NCI-H1105 (cell line): ENCODE measurements at places on chromosomes 1 and 21.

GRCh38 chr1:112496290-112496689 is 12.5 kb upstream of the WNT2B start:
- no peak for DNase-seq

DNA sequence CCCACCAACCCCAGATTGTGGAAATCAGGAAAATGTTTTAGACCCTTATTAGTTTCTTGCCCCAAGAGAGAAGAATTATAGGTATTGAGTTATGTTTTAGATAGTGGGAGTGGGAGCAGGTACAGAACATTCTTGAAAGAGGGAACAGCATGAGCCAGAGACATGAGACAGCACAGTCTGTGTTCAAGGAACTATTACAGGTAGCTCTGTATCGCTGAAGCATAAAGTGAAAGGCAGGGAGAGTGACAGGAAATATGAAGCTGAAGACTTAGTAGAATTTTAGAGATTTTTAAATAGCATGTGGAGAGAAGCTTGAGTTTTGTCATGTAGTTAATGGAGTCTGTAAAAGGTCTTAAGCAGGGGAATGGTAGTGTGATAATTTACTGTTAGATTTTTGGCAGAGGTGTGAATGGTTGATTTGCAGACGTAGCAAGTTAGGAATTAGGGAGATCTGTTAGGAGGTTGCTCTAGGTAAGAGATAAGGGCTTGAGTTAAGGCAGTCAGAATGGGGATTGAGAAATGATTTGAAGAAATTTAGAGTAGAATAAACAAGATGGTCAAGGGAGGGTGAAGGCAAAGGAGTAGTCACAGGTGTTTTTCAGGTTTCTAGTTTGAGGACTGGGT is 11.6 kb downstream of the SUCO start:
- DNase-seq = no peak

- DNase-seq = no peak
These were observed 7.1 kb downstream of the MEX3A start for GRCh38 chr1:156075162-156075561.

DNA sequence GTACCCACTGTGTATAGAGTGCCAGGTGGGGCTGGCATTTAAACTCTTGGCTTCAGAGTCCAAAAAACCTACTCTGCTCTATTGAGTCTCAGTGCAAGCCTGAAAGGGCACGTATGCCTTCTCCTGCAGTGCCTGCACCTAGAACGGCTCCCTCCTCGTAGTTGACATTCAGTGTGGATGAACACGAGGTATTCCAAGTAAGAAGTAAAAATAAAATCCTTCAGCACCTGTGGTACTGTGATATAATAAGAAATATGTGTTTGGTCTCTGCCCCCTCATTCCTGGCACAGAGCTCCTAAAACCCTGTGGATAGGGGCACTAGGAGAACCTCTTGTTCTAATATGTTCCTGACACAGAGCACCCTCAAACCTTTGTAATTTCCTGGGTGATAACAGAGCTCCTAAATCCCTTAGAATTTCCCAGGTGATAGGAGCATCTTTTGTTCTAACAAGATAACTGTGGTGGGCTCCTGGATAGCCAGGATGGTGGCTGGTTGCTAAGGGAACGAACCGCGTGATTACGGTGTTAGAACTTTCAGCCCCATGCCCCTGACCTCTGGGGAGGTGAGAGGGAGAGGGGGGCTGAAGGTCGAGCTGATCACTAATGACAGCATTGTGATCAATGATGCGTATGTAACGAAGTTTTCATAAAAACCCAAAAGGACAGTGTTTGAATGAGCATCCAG is 16.8 kb downstream of the UCK2 start:
- DNase-seq = peak; percentile 88

DNA sequence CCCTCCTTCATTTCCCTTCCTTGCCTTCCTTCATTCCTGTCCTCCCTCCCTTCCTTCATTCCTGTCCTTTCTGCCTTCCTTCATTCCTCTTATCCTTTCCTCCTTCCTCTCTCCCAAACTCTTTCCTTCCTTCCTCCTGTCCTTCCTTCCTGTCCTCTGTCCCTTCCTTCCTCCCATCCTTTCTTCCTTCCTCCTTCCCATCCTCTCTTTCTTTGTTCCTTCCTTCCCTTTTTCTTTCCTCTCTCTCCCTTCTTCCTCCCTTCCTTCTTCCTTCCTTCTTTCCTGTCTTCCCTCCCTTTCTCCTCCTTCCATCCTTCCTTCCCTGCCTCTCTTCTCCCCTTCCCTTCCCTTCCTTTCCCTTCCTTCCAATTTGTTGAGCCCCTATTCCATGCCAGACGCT is 15.8 kb upstream of the JUN start:
- no peak for DNase-seq

DNA sequence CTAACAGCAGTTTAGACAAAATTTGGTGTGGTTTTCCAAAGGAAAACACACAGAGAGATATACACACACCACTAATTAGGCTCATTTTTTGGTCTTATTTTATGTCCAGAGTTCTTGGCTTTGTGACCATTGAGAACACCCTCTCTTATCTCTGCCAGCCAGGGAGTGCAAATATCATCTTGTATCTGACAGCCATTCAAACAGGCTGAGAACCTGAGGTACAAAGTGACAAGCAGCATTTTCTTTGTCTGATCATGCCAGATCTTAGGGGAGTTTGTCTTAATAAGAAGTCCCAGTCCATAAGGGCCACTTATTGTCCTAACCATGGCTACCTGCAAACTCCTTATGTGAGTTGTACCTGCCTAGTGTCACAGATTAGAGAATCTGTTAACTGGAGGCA is 1165.2 kb downstream of the BRINP3 start:
- DNase-seq = no peak

- DNase-seq = no peak
These were observed 35.7 kb upstream of the RCC1 start for GRCh38 chr1:28470146-28470545.
